CD8-positive, alpha-beta memory T cell (primary cell): ENCODE measurements at places on chromosomes 1 and 21.

DNA sequence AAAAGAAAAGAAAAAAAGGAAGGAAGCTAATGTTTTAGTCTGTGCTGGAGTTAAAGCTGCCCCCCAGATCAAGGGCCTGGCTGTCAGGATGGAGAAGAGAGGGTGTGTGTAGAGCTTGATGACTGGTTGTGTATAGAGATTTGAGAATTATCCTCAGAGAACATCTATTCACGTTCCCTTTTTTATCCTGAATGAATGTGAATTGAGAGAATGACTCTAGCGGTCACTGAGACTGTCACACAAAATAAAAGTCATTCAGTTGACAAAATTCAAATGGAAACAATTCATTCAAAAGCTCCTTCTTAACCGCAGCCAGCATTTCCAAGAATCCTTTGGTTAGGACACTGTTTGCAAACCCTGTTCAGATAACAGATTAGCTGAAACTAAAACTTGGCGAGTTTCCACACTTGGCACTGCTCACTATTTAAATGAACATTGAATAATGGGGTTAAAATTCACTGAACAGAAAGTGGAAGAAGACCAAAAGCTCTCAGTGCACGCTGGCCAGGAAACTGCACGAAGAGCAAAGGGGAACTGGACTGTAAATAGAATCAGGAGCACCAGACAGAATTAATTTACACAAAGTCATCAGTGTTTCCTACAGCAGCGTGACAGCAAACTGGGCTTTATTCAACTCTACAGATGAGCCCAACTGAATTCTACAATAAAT lies 13.6 kb upstream of the FAM89A start:
- H3K4me3 ChIP-seq: no peak overlapping the region
- H3K27ac ChIP-seq: no peak overlapping the region
- no peaks in the 10 kb centered on the region for H3K27me3 ChIP-seq
- no peaks in the 10 kb centered on the region for H3K36me3 ChIP-seq

- DNase-seq: no peak
- H3K4me1 ChIP-seq: no peaks in the 10 kb centered on the region
- no peak overlapping the region for H3K4me3 ChIP-seq
- H3K27ac ChIP-seq: no peak overlapping the region
- no peaks in the 10 kb centered on the region for H3K27me3 ChIP-seq
- no peaks in the 10 kb centered on the region for H3K36me3 ChIP-seq
These were observed 27.3 kb downstream of the EIF4G3 start for GRCh38 chr1:21149430-21149854.

DNA sequence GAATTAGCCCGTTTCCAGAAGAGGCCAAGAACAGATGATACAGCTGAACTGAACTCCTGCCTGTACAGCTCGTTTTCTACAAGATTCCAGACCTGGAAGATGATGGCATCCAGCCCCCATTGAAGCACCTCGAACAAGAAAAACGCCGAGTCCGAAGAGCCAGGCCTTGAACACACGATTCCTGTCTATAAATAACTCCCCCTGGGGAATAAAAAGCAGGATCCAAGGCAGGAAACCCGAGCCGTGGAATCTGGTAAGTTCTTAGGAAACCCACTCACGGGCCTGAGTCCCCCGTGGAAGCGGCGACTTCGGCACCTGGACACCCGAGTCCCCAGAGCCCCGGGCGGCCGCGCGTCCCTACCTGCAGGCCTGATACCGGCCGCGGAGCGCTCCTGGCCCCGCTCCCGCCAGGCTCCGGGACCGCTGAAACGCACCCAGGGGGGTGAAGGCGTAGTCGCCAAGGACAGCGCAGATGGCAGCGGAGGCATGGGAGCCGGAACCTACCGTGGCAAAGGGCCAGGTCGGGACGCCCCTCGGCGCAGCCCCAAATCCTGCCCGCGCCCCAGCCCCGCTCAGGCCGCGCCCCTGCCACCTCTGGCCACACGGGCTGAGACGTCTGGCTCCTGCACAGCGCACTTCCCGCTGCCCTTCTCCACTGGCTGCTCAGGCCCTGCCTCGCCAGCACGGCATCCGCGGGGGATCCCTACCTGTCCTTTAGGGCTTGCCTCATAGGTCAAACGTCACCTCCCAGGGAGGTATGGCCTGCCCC lies 14.0 kb upstream of the HLCS start:
- H3K4me3 ChIP-seq: peak overlapping the region; percentile 1
- no peak for DNase-seq
- H3K27me3 ChIP-seq: no peaks in the 10 kb centered on the region
- H3K27ac ChIP-seq: no peak overlapping the region

GRCh38 chr1:197448121-197448779 lies 180.2 kb downstream of the CRB1 start:
- H3K27ac ChIP-seq: no peak overlapping the region
- H3K27me3 ChIP-seq: no peaks in the 10 kb centered on the region

DNA sequence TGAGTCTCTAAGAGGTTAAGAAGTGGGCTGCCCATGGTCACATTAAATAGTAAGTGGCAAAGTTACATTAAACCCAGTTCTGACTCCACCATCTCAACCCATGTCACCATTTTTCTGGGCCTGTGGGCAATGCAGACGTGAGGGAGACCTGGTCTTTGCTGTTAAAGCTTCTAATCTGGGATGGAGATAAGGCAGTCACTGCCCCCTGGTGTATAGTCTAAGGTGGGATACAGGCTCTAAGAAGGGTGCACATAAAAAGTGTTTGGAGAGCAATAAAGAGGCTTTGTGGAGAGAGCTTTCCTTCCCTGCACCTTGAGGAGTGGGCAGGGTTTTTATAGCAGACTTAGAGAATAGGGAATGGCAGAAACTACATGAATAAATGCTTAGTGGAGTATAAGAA lies 141.3 kb downstream of the ROR1 start:
- H3K36me3 ChIP-seq: no peaks in the 10 kb centered on the region
- H3K27ac ChIP-seq: no peak overlapping the region
- DNase-seq: no peak
- H3K27me3 ChIP-seq: no peaks in the 10 kb centered on the region
- H3K4me1 ChIP-seq: no peaks in the 10 kb centered on the region
- no peak overlapping the region for H3K4me3 ChIP-seq

DNA sequence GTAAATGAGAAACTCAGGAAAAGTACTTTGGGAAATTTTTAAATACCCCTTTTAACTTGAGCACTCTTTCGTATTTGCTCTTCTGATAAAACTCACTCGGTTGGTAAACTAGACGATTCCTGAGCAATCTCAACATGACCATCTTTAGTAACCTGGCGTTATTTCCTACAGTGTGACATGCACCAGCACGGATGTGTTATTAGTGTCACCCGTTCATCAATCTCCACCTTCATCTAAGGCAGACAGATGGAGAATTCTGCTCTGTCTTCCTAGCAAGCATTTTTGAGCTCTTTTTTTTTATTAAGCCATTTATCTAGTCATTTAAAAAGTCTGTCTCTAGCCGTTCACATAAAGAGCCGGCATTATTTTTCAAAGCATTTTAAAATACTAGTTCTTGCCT lies 155.2 kb downstream of the DISP1 start:
- H3K27ac ChIP-seq: no peak overlapping the region
- no peak overlapping the region for H3K4me3 ChIP-seq
- no peaks in the 10 kb centered on the region for H3K36me3 ChIP-seq
- H3K4me1 ChIP-seq: no peaks in the 10 kb centered on the region

DNA sequence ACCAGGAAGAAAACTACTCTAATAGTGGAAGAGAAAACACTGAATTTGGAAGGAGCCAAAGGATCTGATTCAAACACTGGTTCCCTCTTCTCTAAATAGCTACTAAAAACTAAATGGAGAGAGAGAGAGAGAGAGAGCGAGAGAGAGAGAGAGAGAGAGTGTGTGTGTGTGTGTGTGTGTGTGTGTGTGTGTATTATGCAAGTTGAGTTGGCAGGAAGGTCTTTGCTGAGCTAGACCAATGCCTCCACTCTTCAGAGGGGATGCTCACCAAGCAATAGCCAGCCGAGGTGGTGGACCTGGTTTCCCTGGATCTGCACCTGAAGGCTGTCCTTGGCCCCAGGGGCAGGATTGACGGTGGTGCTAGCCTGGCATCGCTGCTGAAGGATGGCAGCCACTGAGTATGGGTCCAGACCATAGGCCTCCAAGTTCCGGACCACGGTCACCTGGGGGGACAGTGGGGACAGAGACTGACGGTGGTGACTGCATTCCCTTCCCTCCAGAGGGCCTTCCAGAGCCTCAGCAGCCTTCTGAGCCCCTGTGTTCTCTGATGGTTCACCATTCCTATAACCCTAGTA lies 18.8 kb downstream of the EIF2D start:
- DNase-seq: no peak
- peaks cover 48% of the 10 kb centered on the region for H3K36me3 ChIP-seq
- H3K27me3 ChIP-seq: no peaks in the 10 kb centered on the region
- no peak overlapping the region for H3K27ac ChIP-seq
- H3K4me1 ChIP-seq: peaks cover 13% of the 10 kb centered on the region

DNA sequence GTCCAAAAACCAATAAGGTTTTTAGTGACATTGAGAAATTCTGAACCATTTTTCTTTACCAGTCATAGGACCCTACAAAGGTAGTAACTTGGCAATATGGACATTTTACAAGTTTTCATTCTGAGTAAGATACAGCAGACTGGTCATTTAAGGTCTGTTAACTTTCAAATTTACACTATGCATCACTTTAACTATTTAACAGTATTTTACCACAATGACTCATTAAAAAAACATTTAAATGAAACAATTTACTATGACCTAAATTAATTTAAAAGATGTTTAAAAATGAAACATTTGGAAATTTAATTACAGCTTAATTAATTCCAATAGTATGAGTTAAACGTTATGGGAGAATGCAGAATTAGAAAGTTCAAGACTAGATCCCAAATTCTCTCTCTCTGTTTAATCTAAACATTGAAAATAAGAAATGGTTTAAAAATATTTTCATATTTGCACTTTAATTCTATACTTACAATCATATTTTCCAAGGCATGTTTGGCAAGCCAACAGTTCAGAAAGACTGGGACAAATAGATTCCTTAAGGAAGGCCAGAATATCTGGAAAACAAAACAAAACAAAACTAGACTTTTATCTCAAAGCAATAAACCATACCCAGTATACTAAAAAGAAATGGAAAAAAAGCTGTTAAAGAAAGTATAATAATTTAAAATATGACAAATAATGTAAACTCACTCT lies 140.9 kb downstream of the KCNT2 start:
- H3K27ac ChIP-seq: no peak overlapping the region
- no peaks in the 10 kb centered on the region for H3K27me3 ChIP-seq

- no peak overlapping the region for H3K4me3 ChIP-seq
- no peaks in the 10 kb centered on the region for H3K4me1 ChIP-seq
- H3K27ac ChIP-seq: no peak overlapping the region
These were observed 18.8 kb upstream of the TENT5B start for GRCh38 chr1:27031235-27032118.

DNA sequence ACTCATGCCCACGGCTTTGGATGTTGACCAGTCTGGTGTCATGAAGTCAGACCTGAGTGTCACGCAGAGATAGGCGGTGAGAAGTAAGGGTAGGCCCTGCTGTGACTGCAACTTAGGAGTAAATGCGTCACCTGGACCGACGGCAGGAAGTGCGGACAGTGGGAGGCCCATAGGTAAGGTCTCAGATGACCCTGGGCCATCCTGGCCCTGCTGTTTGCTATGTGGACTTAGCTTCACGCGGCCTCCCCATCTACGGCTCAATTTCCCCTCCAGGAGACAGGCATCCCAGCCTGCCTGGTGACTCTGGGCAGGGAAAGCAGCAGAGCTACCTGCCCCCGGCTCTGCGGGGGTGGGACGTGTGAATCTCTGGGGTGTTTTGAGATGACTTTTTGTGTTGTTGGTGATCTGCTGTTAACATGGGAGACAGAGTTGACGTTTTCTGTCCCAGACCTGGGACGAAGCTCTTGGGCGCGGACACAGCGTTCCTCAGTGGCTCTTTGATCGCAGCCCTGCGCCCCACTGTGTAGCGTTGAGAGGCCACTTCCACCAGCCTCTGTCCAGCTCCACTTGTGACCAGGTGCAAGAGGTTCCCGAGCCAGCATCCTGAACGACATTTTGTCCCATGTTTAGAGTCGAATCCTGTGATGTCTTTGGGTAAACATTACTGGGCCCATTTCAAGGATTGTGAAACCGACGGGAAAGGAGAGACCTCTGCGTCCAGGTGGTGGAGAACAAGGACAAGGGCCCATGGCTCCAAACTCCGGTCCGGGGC lies 39.9 kb downstream of the CRYAA start:
- no peak overlapping the region for H3K4me3 ChIP-seq
- H3K27me3 ChIP-seq: no peaks in the 10 kb centered on the region
- no peaks in the 10 kb centered on the region for H3K4me1 ChIP-seq
- H3K27ac ChIP-seq: no peak overlapping the region
- no peaks in the 10 kb centered on the region for H3K36me3 ChIP-seq

DNA sequence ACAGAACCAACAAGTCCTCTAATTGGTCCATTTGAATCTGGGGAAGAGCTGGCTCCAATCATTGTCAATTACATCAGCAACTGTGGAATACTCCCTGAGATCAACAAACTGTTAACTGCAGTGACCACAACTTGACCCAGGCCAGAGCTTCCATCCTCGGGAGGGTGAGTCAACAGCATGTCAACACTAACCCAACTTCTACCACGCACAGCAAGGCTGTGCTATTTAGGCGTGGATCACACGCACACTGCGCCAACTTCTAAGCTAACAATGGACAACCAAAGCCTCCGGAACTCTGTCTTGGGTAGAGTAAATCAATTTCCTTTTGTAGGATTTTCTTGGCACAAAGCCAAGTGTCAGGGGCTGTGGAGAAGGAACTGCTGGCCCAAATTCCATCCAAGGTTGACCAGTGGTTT lies 30.4 kb downstream of the APP start:
- no peak overlapping the region for H3K27ac ChIP-seq
- H3K4me3 ChIP-seq: no peak overlapping the region
- DNase-seq: no peak
- peaks cover 7% of the 10 kb centered on the region for H3K4me1 ChIP-seq

DNA sequence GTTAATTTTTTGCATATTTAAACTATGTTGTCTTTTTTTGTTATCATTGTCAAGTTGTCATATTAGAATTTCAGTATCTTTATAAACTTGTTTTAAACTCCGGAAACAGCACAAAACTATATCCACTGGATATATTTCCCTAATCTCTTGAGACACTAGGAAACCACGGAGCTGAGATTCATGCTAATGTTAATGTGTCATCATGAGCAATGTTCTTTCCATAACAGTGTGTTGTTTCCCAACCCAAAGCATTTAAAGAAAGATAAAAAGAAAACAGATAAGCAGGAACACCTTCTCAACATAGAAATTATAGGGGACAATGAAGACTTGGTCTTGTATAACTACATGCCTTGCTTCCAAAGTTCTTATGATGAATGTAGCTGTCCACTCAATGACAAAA lies 626.2 kb upstream of the TMPRSS15 start:
- H3K4me3 ChIP-seq: no peak overlapping the region
- H3K36me3 ChIP-seq: no peaks in the 10 kb centered on the region
